Naive thymus-derived CD8-positive, alpha-beta T cell (primary cell): ENCODE measurements at places on chromosomes 4 and X. TPM values are rescaled to one million over a fixed set of nuclear protein-coding genes. Genes with fewer than 3 reads are reported as not detected.

GRCh38 chrX:118496763-118497079 is 1.1 kb downstream of the DOCK11 start:
- no peaks in the 10 kb centered on the region for H3K36me3 ChIP-seq
- peaks cover 8% of the 10 kb centered on the region for H3K4me1 ChIP-seq
- no peaks in the 10 kb centered on the region for H3K27me3 ChIP-seq
- H3K27ac ChIP-seq: peak overlapping the region; percentile 99
- no peak for DNase-seq

DNA sequence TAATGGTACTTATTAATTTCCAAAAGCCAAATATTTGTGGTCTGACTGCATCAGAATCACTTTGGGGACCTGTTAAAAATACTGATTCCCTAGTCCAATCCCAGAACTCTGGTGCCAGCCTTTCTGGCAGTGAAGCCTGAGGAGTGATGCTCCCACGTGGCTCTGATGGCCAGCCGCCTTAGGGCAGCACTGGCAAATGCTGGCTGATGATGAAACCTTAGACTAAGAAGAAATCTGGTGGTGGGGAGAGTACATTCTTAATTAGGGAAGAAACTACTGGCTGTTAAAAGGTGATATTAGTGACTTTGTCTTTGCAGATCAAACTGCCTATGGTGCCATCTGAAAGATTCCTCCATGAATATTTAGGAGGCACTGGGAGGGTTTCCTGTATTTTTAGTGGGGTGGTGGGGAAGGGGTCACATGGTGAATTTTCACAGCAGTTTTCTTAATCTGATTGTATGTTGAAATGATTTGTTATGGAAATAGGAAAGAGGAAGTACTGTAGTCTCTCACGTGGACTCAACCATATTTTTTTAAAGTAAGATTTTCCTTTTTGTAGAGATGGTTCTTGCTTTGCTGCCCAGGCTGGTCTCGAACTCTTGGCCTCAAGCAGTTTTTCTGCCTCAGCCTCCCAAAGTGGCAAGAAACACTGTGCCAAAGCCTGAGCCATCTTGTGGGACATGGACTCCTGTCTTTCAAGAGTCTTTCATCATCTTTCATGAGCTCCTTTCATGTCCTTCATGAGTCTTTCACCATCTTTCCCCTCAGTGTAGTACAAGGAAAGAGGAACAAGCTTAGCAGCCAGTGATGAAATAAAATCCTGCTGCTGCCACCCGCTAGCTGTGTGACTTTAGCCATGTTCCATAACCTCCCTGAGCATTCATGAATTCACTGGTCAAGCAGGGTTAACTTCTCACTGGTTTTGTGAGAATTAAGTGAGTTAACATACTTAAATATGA is 90.8 kb downstream of the ZNF330 start:
- H3K4me3 ChIP-seq: no peak overlapping the region
- no peak for DNase-seq
- no peak overlapping the region for H3K27ac ChIP-seq
- no peaks in the 10 kb centered on the region for H3K36me3 ChIP-seq
- no peaks in the 10 kb centered on the region for H3K4me1 ChIP-seq

GRCh38 chr4:73617256-73617655 is 3.0 kb downstream of the RASSF6 start:
- no peak overlapping the region for H3K27ac ChIP-seq
- H3K27me3 ChIP-seq: peaks cover 34% of the 10 kb centered on the region
- DNase-seq: no peak
- no peak overlapping the region for H3K4me3 ChIP-seq
- peaks cover 2% of the 10 kb centered on the region for H3K4me1 ChIP-seq
- no peaks in the 10 kb centered on the region for H3K36me3 ChIP-seq

DNA sequence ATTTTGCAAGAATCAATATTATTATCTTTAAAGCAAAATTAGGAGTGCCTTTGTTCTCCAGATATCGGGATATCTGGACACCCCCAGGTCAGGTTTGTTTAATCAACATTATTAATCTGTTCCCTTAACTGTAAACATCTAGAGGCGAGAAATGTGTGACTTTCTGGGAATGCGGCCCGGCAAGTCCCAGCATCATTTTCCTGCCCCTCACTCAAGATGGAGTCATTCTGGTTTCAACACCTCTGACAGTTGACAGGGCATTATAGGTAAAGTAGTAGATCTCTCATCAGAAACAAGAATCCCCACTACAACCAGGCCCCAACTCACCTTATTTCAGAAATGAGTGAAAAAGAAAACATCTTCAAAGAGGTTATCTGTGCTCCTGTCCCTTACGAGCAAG is 331.6 kb upstream of the ZFP42 start:
- DNase-seq: no peak
- H3K4me1 ChIP-seq: no peaks in the 10 kb centered on the region
- H3K27me3 ChIP-seq: no peaks in the 10 kb centered on the region
- H3K36me3 ChIP-seq: no peaks in the 10 kb centered on the region

GRCh38 chr4:53923921-53924320 is 140.5 kb downstream of the CHIC2 start:
- no peaks in the 10 kb centered on the region for H3K4me1 ChIP-seq
- no peak overlapping the region for H3K4me3 ChIP-seq

- peak overlapping the region; percentile 86 for H3K4me3 ChIP-seq
- peak overlapping the region; percentile 95 for H3K27ac ChIP-seq
- H3K27me3 ChIP-seq: no peaks in the 10 kb centered on the region
- H3K4me1 ChIP-seq: peaks cover 31% of the 10 kb centered on the region
- H3K36me3 ChIP-seq: no peaks in the 10 kb centered on the region
Observed at GRCh38 chr4:153248641-153249198, 44.5 kb downstream of the TRIM2 start.

DNA sequence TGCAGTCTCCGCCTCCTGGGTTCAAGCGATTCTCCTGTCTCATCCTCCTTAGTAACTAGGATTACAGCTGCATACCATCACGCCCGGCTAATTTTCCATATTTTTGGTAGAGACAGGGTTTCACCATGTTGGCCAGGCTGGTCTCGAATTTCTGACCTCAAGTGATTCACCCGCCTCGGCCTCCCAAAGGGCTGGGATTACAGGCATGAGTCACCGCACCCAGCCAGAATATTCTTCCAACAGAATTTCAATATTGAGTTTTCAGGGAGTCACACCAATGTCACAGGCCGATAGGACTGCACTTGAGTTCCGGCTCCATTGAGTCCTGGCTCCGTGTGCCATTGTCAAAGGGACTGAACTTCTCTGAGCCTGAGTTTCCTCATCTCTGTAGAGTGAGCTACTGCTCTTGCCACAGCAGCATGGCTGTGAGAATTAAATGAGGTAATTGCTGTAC is 82.9 kb downstream of the CLCN4 start:
- no peak overlapping the region for H3K4me3 ChIP-seq
- no peaks in the 10 kb centered on the region for H3K4me1 ChIP-seq
- DNase-seq: no peak
- no peaks in the 10 kb centered on the region for H3K36me3 ChIP-seq
- no peak overlapping the region for H3K27ac ChIP-seq

DNA sequence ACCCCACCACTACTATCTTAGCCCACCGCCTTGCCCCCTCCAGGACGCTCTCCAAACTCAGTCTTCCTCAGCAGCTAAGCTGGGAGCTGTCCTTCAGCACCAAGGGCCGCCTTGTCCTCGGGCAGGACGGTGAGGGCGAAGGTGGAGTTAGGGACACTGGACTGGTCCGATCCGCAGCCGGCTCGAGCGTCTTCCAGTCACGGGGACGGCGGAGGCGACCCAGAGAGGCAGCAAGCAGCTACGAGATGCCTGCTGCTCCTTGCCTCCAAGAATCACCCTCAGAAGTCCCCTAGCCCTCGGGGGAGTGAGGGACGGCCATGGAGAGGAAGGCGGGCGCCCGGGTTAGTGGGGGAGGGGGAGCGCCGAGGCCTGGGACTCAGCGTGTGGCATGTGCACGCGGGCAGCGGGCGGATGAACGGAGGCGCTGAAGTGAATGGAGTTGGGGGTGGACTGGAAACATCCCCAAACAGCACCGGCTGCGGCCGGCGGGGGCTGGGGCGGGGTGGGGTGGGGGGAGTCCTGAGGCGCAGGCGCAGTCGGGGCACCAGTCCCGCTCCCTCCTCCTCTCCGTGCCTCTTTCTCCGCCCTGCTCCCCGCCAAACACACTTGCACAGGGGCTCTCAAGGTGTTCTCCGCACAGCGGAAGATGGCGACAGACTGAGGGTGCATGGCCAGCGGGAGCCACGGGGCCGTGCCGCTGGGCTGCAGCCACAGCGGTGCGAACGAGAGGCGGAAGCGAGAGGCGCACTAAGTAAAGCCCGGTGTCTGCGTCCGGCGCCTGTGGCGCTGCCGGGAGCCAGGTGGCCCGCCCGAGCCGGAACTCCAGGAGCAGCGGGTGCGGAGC is at the start of gene NALF2:
Gene NALF2, plus strand, starts transcription at position 545 of the 844 bp plus-strand sequence. CDS start 957 bp downstream, outside the sequence.
- H3K36me3 ChIP-seq: no peaks in the 10 kb centered on the region
- H3K4me3 ChIP-seq: peak within 1 kb of the TSS; percentile 62
- H3K4me1 ChIP-seq: no peaks in the 10 kb centered on the region

DNA sequence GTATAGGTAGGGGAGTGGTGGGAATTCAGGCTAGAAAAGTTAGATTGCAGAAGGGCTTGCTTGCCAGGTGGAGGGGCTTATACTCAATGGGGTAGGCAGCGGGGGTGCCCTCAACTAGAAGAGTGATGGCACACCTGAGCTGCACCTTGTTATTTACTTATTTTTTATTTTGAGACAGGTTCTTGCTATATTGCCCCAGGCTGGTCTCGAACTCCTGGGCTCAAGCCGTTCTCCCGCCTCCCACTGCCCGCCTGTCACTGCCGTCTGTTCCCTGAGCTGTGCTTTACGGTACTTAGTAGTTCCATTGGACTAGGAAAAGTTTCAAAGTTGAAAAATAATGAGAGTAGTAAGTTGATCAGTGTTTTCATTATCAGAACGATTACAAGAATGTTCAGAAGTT is 2.0 kb downstream of the ZFX start:
- DNase-seq: no peak
- H3K4me1 ChIP-seq: peaks cover 48% of the 10 kb centered on the region
- peak overlapping the region; percentile 94 for H3K27ac ChIP-seq
- H3K27me3 ChIP-seq: no peaks in the 10 kb centered on the region
- peak overlapping the region; percentile 94 for H3K4me3 ChIP-seq

GRCh38 chrX:3326681-3327080 is 19.8 kb downstream of the MXRA5 start:
- no peak overlapping the region for H3K27ac ChIP-seq
- no peak for DNase-seq
- no peaks in the 10 kb centered on the region for H3K4me1 ChIP-seq
- H3K36me3 ChIP-seq: no peaks in the 10 kb centered on the region

DNA sequence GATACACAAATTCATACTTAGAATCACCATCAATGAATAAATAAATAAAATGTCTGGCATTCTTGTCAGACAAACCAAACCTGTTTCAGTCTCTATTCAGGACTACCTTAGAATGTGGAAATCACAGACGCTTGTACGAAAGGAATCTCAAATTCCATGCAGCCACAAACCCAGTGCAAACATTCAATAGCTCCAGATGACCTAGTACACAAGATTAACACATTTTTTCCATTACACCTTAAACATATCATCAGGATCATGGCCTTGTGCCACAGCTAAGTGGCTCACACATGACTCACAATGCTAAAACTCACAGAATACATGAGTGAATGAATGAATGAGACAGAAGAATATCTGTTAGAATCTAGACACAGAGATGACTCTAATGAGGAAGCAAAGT is 134.2 kb downstream of the PWWP3B start:
- no peaks in the 10 kb centered on the region for H3K36me3 ChIP-seq
- DNase-seq: no peak
- no peak overlapping the region for H3K4me3 ChIP-seq
- no peaks in the 10 kb centered on the region for H3K4me1 ChIP-seq

- H3K4me1 ChIP-seq: peaks cover 43% of the 10 kb centered on the region
- no peaks in the 10 kb centered on the region for H3K36me3 ChIP-seq
- no peak for DNase-seq
- H3K27me3 ChIP-seq: peaks cover 6% of the 10 kb centered on the region
- H3K4me3 ChIP-seq: no peak overlapping the region
Observed at GRCh38 chr4:158819942-158820786, 51.3 kb downstream of the FNIP2 start.

- no peaks in the 10 kb centered on the region for H3K36me3 ChIP-seq
- no peaks in the 10 kb centered on the region for H3K4me1 ChIP-seq
- H3K4me3 ChIP-seq: no peak overlapping the region
- no peak for DNase-seq
- no peaks in the 10 kb centered on the region for H3K27me3 ChIP-seq
Observed at GRCh38 chrX:38939067-38939466, 137.8 kb downstream of the MID1IP1 start.

DNA sequence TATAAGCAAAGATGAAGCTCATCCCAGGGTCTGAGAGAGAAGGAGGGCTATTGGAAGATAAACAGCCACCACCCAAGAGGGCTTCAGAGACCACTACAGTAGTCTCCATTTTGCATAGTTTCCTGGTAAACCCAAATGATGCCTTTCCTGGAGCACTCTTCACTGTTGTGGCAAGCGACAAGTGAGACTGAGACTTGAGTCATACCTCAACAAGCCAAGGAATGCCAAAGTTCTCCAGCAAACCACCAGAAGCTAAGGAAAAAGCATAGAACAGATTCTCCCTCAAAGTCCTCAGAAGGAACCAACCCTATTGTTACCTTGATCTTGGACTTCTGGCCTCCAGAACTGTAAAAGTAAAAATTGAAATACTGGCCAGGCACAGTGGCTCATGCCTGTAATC is 65.9 kb downstream of the LARP7 start:
- H3K4me3 ChIP-seq: no peak overlapping the region
- DNase-seq: no peak
- no peak overlapping the region for H3K27ac ChIP-seq

DNA sequence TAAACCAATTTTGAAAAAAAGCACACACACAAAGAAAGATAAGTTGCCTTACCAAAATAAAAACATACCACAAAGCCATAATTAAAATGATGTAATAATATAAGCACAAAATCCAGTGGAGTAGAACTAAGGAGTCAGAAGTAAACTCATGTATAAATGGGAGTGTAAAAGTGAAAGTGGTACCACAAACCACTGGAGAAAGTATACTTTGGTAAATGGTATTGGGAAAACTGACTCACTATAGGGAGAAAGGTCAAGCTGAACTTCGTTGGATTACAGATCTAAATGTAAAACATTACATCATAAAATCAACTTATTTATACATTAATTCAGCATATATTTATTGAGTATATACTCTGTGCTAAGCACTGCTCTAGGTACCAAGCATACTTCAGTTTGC is 46.3 kb upstream of the HHIP start:
- H3K27ac ChIP-seq: no peak overlapping the region
- no peak for DNase-seq
- H3K36me3 ChIP-seq: no peaks in the 10 kb centered on the region
- no peak overlapping the region for H3K4me3 ChIP-seq

RNF175 gene
- total RNA-seq: 0.66 TPM

GAGE10 gene
- not detected for total RNA-seq

RAP1GDS1 gene
- total RNA-seq: 41.3 TPM

CITED1 gene
- total RNA-seq: not detected

GAGE12J gene
- total RNA-seq: not detected

RASSF6 gene
- total RNA-seq: not detected

LRAT gene
- total RNA-seq: not detected

GPRASP2 gene
- 6.9 TPM for total RNA-seq
